ENCODE measurements at places on chromosomes 2 and 18.

- no peak for DNase-seq
Measured at GRCh38 chr18:36186461-36187192, 670 bp upstream of the MOCOS start.

DNA sequence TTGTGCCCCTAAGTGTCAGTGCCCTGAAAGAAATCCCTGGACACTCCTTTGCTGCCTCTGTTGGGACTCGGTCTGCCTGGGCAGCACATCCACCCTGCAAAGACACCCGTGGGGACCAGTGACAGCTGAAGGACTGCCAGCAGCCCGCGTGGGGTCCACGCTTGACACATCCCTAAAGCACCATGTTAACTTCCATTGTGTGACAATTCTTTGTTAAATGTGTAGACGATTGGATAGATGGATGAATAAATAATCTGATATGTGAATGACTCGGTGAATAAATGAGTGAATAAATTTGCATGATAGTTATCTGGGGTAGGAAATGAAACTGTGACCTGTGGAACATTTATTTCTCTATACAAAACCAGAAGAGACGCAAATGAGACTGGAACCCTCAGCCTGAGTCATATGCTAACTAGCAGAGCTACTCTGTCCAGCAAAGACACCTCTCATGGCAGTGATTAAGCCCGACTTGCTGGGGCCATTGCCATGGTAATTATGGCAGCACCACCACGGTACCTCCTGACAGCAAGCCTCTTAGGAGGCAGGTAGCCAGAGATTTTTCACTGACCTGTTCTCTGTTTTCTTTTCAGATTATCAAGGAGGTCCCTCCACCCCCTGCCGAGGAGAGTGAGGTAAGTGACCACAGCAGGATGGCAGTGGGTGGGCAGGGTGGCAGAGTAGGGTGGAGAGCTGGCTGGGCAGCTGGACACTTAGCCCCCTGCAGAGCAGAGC lies 156.8 kb downstream of the ANTXR1 start:
- DNase-seq: no peak

GRCh38 chr2:197779261-197779660 lies 5.9 kb downstream of the BOLL start:
- no peak for DNase-seq

GRCh38 chr2:197516393-197516761 lies 511 bp downstream of the MOB4 start:
- peak; percentile 66 for DNase-seq

DNA sequence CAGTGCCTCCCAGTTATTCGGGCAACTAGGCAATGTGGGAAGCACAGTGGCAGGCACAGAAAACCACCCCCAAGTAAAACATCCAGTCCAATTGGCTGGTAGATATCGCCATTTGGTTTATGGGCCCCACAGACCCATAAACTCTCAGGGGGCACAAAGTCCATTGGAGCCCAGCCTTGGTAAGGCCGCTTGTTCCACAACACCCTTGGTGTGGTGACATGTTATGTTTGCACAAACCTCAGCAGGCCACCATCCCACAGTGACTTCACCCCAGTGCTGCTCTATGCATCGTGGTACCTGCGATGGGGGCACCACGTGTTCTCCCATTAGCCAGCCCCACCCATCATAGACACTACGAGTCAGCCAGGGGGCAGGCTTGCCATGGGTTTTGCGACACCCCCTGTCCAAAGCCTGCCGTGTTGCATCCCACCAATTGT lies 18.5 kb downstream of the PHOSPHO2 start:
- DNase-seq: no peak

DNA sequence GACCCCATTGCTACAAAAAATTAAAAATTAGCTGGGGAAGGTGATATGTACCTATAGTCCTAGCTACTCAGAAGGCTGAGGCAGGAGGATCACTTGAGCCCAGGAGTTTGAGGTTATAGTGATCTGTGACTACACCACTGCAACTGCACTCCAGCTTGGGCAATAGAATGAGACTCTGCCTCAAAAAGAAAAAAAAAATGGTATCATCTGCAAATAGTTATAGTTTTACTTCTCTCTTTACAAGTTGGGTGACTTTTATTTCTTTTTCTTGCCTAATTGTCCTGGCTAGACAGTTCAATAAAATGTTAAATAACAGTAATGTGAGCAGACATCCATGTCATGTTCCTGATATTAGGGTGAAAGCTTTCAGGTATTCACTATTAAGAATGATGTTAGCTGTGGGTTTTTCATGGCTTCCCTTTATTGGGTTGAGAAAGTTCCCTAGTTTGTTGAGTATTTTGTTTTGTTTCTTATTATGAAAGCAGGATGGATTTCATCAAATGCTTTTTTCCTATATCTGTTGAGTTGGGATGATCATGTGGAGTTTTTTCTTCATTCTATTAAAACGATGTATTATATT lies 24.9 kb upstream of the ACOXL start:
- no peak for DNase-seq

- no peak for DNase-seq
Measured at GRCh38 chr18:79211844-79212243, 142.7 kb downstream of the ATP9B start.

- DNase-seq: peak; percentile 85
Measured at GRCh38 chr2:121297217-121297830, 12.3 kb upstream of the TFCP2L1 start.

GRCh38 chr2:69298261-69298660 lies 88.8 kb downstream of the GFPT1 start:
- DNase-seq: no peak

DNA sequence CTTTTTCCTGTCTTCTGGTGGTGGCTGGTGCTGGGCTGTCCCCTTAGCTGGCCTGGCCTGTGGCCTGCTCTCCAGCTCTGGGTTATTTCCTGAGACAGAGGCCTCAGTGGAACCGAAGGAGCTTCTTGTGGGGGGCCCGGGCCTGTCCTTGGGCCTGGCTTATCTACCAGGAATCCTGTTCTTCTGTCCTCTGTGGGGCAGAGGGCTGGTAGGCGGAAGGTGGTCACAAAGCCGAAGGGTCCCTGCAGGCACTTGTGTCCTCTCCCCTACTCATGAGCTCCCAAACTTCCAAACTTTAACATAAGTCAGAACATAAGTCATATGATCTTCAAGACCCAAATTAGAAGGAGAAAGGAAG lies 74.6 kb upstream of the MCFD2 start:
- DNase-seq: no peak

GRCh38 chr2:71599038-71599437 lies 145.7 kb downstream of the DYSF start:
- no peak for DNase-seq

DNA sequence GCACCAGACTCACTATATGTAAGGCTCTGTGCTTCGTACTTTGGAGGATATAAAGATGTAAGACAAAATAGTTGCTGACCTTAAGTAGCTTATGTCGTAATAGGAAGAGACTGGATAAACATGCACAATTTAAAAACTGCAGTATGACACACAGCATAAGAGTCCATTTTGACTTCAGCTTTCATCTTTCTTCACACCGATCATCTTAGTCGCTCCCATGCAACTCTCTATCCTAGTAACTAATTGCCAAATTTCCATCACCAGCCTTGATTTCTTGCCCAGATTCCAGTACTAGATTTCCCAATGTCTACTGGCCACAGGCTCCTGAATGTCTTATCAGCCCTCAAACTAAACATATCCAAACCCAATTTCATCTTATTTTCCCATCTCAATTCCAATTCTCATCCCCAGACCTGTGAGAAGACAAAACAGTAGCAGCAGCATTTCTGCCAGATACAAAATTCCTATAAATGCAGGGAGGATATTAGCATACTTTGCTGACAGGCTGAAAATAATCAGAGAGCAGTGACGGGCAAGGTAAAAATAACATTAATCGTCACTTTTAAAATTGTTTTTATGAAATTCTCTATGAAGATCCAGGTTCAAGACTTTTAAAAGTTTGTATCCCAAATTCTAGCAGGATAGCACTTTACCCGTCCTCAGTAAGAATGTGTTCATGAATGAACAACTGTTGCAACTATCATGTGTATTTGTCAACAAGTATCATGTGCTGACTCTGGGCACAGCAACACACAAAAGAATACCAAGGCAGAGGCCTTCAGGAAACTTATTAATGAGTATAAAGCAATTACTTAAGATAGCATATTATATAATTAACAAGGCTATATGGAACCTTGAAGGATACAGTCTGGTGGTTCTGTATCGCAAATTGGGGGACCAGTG lies 42.2 kb downstream of the KIDINS220 start:
- DNase-seq: no peak

DNA sequence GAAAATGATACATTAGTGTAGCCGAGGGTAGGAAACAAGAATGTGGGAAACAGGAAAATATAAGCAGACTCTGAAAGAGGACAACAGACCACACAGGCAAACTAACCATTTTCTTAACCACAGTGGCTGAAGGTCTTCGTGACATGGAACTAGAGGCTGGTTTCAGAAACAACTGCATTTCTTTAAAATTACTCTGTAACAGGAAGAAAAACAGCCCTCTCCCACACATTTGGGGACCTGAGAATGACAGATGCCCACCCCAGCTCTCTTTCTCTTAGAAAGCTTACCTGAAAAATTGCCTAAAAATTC lies 13.8 kb upstream of the SLC25A52 start:
- DNase-seq: no peak

DNA sequence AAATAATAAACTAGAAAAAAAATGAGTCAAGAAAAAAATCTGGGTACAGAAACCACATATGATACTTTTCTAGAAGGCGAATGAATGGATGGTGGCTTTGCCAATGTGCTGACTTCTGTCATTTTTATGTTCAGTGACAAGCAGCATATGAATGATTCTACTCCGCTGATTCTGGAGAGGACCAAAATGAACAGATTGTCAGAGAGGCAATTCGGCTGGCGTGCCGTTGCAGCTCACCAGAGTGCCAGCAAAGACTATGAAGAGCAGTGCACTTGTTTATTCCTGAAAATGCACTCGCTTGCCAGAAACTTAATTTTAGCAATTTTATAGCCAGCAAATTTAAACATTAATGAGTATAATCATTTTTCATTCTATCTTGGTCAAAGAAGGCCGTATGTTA lies 105.9 kb upstream of the NYAP2 start:
- DNase-seq: no peak

DNA sequence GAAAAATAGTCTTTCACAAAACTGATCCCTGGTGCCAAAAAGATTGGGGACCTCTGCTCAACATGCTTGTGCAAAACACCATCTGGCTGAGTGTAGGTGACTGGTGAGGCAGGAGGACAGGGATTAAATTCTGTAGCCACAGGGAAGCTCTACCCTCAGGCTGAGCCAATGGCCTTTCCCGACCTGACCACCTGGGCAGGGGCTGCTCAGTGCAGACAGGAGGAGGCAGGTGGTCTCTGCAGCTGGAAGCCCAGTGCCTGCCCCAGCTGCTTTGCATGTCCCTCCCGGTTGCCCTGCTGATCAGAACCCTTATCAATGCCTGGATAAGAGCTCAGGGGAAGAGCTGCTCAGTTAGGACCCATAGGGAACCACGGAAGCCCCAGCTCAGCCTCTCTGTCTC lies 235.3 kb downstream of the ANKRD36 start:
- DNase-seq: no peak

DNA sequence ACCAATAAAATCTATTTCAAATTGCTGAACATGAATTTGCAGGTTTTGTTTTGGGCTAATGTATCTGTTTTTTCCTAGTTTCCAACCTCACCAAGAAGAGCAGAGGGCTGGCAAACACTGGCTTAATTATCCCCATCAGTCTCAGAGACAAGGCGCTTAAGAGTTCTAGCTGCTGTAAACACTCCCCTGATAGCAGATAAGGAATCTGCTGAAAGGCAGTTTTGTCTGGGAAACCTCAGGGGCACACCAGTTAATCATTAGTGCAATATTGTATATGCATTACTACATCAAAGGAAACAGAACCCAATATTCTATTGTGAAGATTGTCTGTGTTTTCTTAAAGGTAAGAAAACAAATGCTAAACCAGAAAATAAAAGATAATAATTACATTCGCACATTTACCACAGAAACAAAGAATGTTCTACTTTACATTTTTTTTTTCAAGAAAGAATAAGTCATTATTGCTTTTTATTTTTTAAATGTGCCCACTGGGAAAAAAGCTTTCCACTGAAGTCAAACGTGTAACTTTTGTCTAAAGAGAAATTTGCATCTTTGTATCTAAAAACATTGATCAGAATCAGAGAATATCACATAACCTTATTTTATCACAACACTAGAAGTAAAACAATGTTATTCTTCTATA lies 179.1 kb downstream of the ERBB4 start:
- DNase-seq: peak; percentile 33

GRCh38 chr2:239639421-239640185 lies 238.8 kb upstream of the HDAC4 start:
- no peak for DNase-seq

GRCh38 chr2:105323111-105323510 lies 6.4 kb downstream of the TGFBRAP1 start:
- no peak for DNase-seq

DNA sequence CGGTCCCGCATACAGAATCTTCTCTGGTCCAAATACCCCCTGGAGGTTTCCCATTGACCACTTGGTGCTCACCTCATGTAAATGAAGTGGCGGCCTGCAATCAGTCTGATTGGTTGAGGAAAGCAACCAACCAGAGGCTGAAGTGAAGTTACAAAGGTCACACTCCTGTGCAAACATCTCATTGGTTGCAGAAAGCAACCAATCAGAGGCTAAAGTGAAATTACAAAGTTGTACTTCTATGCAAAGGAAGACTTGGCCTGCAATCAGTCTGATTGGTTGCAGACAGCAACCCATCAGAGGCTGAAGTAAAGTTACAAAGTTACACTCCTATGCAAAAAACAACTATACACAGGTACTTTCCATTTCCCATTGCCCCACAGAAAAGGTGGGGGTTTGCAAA lies 2.5 kb upstream of the SP100 start:
- DNase-seq: no peak
